ENCODE measurements at places on chromosomes 12 and 14.

- H3K27ac ChIP-seq, result no peak overlapping the region
- no peaks in the 10 kb centered on the region for H3K36me3 ChIP-seq
- H3K4me1 ChIP-seq, result no peaks in the 10 kb centered on the region
- H3K27me3 ChIP-seq, result no peaks in the 10 kb centered on the region
- no peak for DNase-seq
Observed at GRCh38 chr12:2226641-2227040, 173.9 kb downstream of the CACNA1C start.

GRCh38 chr14:74261288-74261687 is 22.0 kb downstream of the VSX2 start:
- H3K36me3 ChIP-seq, result no peaks in the 10 kb centered on the region
- H3K4me1 ChIP-seq, result no peaks in the 10 kb centered on the region
- no peak overlapping the region for H3K27ac ChIP-seq
- no peaks in the 10 kb centered on the region for H3K27me3 ChIP-seq
- DNase-seq, result no peak

DNA sequence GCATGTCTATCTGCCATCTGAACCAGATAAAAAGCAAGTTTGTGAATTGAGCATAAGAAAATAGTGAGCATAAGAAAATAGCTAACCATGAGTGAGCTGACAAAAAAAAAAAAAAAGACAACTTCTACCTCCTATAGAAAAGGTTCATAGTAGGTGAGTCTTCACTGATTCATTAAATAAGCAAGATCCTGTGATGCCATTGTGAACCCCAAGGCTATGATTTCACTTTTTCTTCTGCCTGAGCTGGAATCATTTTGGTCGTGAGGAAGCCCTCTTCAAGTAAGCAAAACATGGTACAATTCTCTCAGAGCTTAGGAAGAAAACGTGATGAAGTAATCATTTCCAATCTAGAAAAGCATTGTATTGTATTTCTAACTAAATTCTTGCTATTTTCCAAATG is 1.2 kb downstream of the PIK3C2G start:
- H3K4me3 ChIP-seq, result no peak overlapping the region
- H3K27me3 ChIP-seq, result no peaks in the 10 kb centered on the region
- H3K27ac ChIP-seq, result no peak overlapping the region
- H3K4me1 ChIP-seq, result no peaks in the 10 kb centered on the region
- no peak for DNase-seq

DNA sequence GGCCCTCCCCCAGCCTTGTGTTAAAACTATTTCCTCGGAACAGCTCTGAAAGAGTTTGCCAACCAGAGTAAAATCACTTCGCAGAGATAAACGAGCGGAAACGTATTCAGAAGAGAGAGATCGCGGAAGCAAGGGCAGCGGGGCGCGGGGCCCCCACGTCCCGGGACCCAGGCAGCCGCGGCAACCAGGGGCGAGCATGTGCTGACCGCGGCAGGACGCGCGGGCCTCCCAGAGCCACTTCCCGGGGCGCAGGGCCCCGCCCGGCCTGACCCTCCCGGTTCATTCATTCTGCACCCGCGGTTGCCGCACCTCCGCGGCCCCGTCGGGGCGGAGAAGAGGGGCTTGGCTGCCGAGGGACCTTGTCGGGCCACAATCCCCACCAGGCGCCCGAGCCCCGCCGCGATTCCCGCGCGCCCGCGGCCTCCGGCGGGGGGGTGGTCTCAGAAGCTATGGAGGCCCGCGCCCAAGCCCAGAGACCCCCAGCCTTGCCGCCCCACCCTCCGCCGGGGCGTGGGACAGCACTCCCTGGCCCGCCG is 598 bp downstream of the UBE2N start:
- DNase-seq, result peak; percentile 24
- no peaks in the 10 kb centered on the region for H3K36me3 ChIP-seq
- H3K4me1 ChIP-seq, result peaks cover 20% of the 10 kb centered on the region
